Aorta (tissue), 5 donors: ENCODE measurements at places on chromosomes 7 and 10. TPM values are rescaled to one million over a fixed set of nuclear protein-coding genes. Genes with fewer than 3 reads are reported as not detected.

The SPDYE16 gene
- 0.16 TPM for total RNA-seq

The C10orf53 gene
- not detected for total RNA-seq

The LDB3 gene
- total RNA-seq: 132 TPM

The KCNIP2 gene
- 3.9 TPM for total RNA-seq

The RNF148 gene
- total RNA-seq: 1.5 TPM

The MYL10 gene
- not detected for total RNA-seq

DNA sequence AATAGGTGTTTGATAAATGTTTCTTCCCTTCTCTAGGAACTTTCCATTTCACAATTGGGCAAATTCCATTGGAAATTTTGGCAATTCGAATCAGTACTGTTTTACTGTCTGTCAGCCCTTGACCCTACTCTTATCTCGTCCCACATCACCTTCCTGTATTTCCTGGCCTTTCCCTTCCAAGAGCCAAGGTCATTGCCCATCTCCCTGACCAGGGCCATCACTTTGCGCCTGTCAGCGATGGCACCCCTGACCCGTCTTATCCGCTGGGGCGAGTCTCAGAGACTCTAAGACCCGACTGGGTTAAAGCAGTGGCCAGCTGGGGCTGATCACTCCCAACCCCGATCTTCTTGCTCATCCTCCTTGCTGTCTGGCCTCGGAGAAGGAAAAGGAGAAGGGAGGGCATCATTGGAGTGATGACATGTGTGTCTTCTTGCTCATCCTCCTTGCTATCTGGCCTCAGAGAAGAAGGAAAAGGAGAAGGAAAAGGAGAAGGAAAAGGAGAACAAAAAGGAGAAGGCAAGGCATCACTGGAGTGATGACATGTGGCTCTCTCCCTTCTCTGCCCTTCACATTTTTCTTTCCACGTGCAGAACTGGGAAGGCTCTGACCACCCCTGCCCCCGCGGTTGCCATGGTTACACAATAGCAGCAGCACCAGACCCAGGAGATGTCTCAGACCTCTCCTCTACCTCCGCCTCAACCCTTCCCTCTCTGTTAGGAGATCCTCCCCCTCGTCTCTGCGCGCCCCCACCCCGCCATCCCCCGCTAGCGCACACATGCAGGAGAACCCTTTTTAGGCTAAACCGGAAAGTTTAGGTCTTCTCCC is 2.0 kb downstream of the SEMA3D start:
- H3K4me1 ChIP-seq: no peaks in the 10 kb centered on the region
- H3K27ac ChIP-seq: peak overlapping the region; percentile 90
- H3K36me3 ChIP-seq: no peaks in the 10 kb centered on the region

GRCh38 chr10:58661336-58661735 is 148.7 kb downstream of the BICC1 start:
- no peaks in the 10 kb centered on the region for H3K4me1 ChIP-seq
- no peak for DNase-seq
- no peak overlapping the region for H3K4me3 ChIP-seq

- H3K27ac ChIP-seq: no peak overlapping the region
- H3K36me3 ChIP-seq: no peaks in the 10 kb centered on the region
- no peaks in the 10 kb centered on the region for H3K27me3 ChIP-seq
- no peaks in the 10 kb centered on the region for H3K4me1 ChIP-seq
These were observed 79.5 kb downstream of the RTKN2 start for GRCh38 chr10:62189131-62189530.

- H3K27ac ChIP-seq: no peak overlapping the region
- H3K36me3 ChIP-seq: no peaks in the 10 kb centered on the region
- peak; percentile 53 for DNase-seq
- no peaks in the 10 kb centered on the region for H3K4me1 ChIP-seq
- no peak overlapping the region for H3K4me3 ChIP-seq
These were observed 78.0 kb downstream of the MKI67 start for GRCh38 chr10:128047991-128048818.

DNA sequence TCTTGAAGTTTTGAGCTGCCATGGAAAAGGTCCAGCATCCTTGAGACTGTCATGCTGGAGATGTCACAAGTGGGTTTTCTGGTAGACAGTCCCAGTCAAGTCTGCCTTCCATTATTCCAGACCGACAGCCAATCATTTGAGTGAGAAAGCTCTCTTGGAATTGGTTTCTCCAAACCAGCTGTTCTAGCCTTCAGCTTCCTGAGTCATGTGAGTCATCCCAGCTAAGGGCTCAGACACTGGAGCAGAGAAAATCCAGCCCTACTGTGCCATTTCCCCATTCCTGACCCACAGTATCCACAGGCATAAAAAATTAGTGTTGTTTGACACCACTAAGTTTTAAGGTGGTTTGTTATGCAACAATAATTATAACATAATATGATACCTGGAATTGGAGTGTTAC is 219.0 kb downstream of the ADRA2A start:
- no peak for DNase-seq
- no peak overlapping the region for H3K4me3 ChIP-seq
- no peaks in the 10 kb centered on the region for H3K36me3 ChIP-seq
- H3K27me3 ChIP-seq: no peaks in the 10 kb centered on the region
- H3K27ac ChIP-seq: no peak overlapping the region

GRCh38 chr7:47423196-47423595 is 158.7 kb downstream of the TNS3 start:
- no peaks in the 10 kb centered on the region for H3K36me3 ChIP-seq
- no peak for DNase-seq
- no peaks in the 10 kb centered on the region for H3K4me1 ChIP-seq
- no peak overlapping the region for H3K4me3 ChIP-seq

DNA sequence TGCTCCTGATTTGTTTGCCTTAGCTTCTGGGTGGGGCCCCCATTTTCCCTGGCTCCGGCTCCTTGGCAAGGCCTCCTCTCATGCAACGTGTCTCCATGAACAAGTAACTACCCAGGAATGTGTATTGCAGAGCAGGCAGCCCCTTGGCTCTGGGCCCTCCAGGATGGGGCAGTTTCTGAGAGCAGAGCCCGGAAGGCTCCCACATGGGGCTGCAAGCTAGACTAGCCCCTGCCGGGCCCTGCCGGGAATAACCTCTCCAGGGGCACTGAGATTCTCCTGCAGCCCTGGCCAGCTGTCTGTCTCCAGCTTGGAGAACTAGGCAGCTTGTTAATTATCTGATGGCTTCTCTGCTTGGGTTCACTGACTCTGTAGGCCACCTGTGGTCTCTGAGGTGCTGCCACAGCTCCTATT is 184.0 kb upstream of the INHBA start:
- no peaks in the 10 kb centered on the region for H3K27me3 ChIP-seq
- DNase-seq: peak; percentile 89
- peaks cover 2% of the 10 kb centered on the region for H3K4me1 ChIP-seq
- no peak overlapping the region for H3K27ac ChIP-seq
- no peak overlapping the region for H3K4me3 ChIP-seq

DNA sequence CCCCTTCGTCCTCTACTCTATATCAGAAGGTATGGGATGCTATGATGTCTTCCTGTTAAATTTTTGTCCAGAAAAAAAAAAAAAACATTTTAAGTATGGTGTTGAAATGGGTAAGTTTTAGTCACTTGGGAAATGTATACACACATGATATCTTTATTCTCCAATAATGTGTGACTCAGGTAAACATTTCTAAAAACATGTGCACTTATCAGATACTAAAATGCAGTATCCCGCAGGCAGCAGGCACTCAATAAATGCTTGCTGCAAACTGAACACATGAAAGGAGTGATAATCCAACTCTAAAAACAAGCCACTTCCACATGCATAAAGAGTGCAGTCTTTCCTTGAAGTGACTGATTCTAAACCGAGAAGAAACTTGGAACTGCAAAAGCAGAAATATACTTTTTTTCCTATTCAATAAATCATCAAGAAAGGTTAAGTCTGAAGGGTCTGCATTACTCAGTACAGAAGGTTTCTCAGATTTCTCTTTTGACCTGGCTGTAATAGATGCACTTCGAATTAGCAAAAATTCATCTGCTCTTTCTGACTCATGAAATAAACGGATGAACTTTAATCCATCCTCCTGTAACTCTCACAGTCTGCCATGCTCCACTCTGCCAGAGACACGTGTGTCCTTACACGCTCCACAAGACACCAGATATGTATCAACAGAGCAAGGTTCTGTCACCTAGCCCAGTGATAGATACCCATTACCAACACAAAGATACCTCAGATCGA is 84.0 kb downstream of the HIPK2 start:
- no peak for DNase-seq
- no peak overlapping the region for H3K4me3 ChIP-seq

DNA sequence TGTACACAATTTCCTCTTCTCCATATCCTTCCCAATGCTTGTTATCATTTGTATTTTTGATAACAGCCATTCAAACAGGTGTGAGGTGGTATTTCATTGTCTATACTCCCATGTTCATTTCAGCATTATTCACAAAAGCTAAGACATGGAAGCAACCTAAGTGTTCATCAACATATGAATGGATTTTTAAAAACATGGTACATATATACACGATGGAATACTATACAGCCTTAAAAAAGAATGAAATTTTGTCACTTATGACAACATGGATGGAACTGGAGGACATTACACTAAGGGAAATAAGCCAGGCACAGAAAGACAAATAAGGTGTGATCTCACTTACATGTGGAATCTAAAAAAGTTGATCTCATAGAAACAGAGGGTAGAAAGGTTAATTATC is 109.3 kb downstream of the SEMA3C start:
- H3K4me3 ChIP-seq: no peak overlapping the region
- no peak for DNase-seq
- no peaks in the 10 kb centered on the region for H3K27me3 ChIP-seq
- no peak overlapping the region for H3K27ac ChIP-seq
- no peaks in the 10 kb centered on the region for H3K4me1 ChIP-seq

- no peak overlapping the region for H3K27ac ChIP-seq
- no peaks in the 10 kb centered on the region for H3K27me3 ChIP-seq
- no peaks in the 10 kb centered on the region for H3K36me3 ChIP-seq
- no peak overlapping the region for H3K4me3 ChIP-seq
- DNase-seq: no peak
These were observed 63.3 kb upstream of the GHITM start for GRCh38 chr10:84076047-84076388.

DNA sequence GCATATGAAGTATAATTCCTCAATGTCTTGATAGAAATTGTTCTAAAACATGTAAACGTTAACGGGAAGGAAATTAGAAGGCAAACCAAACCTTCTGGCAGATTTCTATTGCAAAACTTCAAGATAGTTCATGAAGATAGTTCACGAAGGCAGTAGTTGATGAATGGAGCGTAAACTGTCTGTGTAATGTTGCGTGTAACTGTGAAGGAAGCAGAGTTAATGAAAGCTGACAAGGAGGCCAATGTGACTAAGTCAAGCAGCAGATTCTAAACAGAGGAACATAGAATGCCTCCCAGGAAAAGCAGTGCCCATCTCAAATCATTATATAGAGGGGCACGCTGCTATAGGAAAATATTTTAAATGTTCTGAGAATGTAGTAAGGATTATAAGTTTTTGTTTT is 659.7 kb upstream of the IGFBP3 start:
- H3K27ac ChIP-seq: no peak overlapping the region
- DNase-seq: no peak
- H3K4me3 ChIP-seq: no peak overlapping the region

DNA sequence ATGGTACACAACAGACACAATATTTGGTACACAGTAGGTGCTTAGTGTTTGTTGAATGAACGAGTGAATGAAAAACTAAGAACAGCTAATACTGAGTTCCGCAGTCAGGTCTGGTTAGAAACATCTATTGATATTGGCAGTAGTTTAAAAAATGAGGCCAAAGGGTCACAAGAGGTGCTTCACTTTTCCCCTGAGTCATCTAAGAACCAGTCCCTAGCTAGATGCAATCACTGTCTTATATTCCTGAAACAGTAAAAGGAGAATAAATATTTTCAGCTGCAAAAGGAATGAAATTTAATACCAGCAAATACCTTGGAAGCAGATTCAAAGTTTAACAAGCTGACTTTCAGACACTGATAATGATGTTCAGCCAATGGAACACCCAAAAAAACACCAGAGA is 54.5 kb downstream of the SCRN1 start:
- DNase-seq: no peak
- no peaks in the 10 kb centered on the region for H3K27me3 ChIP-seq
- H3K36me3 ChIP-seq: peaks cover 7% of the 10 kb centered on the region

- no peak overlapping the region for H3K4me3 ChIP-seq
- H3K36me3 ChIP-seq: no peaks in the 10 kb centered on the region
- no peaks in the 10 kb centered on the region for H3K27me3 ChIP-seq
- H3K4me1 ChIP-seq: no peaks in the 10 kb centered on the region
These were observed 703.5 kb upstream of the SEMA3D start for GRCh38 chr7:85890244-85890811.

- no peak overlapping the region for H3K27ac ChIP-seq
- H3K4me3 ChIP-seq: no peak overlapping the region
- H3K27me3 ChIP-seq: no peaks in the 10 kb centered on the region
- no peaks in the 10 kb centered on the region for H3K36me3 ChIP-seq
These were observed 83.1 kb upstream of the CHCHD3 start for GRCh38 chr7:133165001-133165400.

GRCh38 chr10:77377034-77377433 is 260.6 kb downstream of the KCNMA1 start:
- no peak overlapping the region for H3K27ac ChIP-seq
- H3K36me3 ChIP-seq: no peaks in the 10 kb centered on the region
- no peak overlapping the region for H3K4me3 ChIP-seq
- DNase-seq: no peak

- no peaks in the 10 kb centered on the region for H3K27me3 ChIP-seq
- H3K27ac ChIP-seq: peak overlapping the region; percentile 37
- no peaks in the 10 kb centered on the region for H3K36me3 ChIP-seq
- peak overlapping the region; percentile 21 for H3K4me3 ChIP-seq
These were observed 25.0 kb downstream of the ABLIM1 start for GRCh38 chr10:114632869-114633715.

- no peaks in the 10 kb centered on the region for H3K36me3 ChIP-seq
- no peak overlapping the region for H3K4me3 ChIP-seq
- no peak for DNase-seq
- H3K4me1 ChIP-seq: peaks cover 14% of the 10 kb centered on the region
- peaks cover 2% of the 10 kb centered on the region for H3K27me3 ChIP-seq
- H3K27ac ChIP-seq: no peak overlapping the region
These were observed 4.2 kb downstream of the AHR start for GRCh38 chr7:17302575-17303142.

GRCh38 chr10:51445588-51445987 is 253.8 kb downstream of the CSTF2T start:
- no peak overlapping the region for H3K27ac ChIP-seq
- no peaks in the 10 kb centered on the region for H3K27me3 ChIP-seq
- H3K4me3 ChIP-seq: no peak overlapping the region
- no peaks in the 10 kb centered on the region for H3K4me1 ChIP-seq
- DNase-seq: no peak
- H3K36me3 ChIP-seq: no peaks in the 10 kb centered on the region

GRCh38 chr7:138903859-138904435 is 77.2 kb downstream of the KIAA1549 start:
- H3K4me3 ChIP-seq: no peak overlapping the region
- H3K27me3 ChIP-seq: no peaks in the 10 kb centered on the region
- DNase-seq: no peak
- no peaks in the 10 kb centered on the region for H3K4me1 ChIP-seq
